Activated CD4-positive, alpha-beta T cell treated with anti-CD3 and anti-CD28 coated beads, Interleukin-2, amount 50 U/mL, for 4 hours (primary cell): ENCODE measurements at places on chromosomes 4 and X.
A peak's percentile ranks its signal among the peaks of the same experiment; 100 is the strongest.

DNA sequence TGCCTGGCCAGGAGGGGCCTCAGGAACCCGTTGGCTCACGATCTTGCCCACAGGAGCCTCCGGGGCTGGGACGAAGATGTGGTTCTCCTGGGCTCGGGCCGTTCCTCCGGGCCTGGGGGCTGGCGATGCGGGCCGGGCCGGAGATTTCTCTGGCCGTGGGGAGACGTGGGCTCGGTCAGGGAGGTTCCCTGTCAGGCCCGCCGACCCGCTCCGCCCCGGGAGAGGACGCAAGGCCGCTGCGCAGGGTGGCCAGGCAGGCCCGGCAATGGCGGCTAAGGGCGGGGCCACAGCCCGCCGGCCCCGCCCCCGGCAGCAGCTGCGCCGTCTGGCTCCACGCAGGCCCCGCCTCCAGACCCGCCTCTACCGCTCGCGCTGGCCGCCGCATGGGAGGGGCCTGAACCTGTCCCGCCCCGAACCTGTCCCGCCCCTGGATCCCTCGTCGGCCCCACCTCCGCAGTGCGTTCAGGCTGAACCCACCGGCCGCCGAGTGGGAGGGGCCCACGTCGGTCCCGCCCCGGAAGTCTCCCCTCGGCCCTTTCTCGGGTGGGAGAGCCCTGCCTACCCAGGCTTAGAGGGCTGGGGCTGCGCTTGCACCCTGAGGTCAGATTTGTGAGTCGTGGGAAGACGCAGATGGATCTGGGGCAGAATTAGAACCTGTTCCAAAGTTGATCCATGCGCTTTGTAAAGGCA is at the start of gene FAM3A:
Gene FAM3A, minus strand, starts transcription at position 267 of the 690 bp plus-strand sequence. CDS start 460 bp downstream, outside the sequence.
- DNase-seq: peak; percentile 87

GRCh38 chr4:123597586-123597985 is 201.0 kb downstream of the SPRY1 start:
- no peak for DNase-seq

DNA sequence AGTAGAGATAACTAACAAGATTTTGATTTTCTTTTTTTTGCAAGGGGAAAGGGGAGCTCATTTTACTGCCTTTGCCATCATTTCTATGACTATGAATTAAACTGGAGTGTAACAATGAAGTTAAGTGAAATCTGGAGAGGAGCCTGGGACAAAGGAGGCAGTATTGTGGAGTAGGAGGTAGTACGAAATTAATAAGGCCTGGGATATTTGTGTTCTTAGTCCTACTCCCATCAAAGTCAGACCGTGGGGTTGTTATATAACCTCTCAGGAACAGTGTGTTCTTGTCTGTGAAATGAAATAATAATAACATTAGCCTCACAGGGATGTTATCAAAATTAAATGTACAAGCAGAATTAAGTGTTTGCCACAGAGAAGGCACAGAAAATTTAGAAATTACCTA is 204.3 kb upstream of the EMCN start:
- no peak for DNase-seq

GRCh38 chrX:6813836-6814370 is 279.0 kb upstream of the VCX3A start:
- no peak for DNase-seq

DNA sequence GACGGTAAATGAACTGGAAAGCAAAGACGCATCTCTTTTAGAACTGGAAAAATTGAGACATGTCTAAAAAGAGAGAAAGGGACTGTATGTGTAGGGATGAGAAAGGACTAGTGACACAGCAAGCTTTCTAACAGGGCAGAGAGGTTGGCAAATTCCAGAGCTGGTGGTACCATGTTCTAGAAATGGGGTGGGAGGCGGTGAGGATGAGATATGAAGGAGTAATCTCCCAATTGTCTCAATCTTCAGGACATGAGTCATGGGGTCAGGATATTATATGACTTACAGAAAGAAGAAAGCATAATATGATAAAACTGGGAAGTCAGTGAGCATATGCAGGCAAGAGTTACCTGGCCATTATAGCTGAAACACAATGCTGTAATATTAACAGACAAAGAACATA is 14.2 kb downstream of the TAB3 start:
- no peak for DNase-seq

GRCh38 chrX:85017721-85018120 is 14.0 kb downstream of the APOOL start:
- no peak for DNase-seq

GRCh38 chr4:84470204-84470785 is 28.8 kb downstream of the NKX6-1 start:
- no peak for DNase-seq

DNA sequence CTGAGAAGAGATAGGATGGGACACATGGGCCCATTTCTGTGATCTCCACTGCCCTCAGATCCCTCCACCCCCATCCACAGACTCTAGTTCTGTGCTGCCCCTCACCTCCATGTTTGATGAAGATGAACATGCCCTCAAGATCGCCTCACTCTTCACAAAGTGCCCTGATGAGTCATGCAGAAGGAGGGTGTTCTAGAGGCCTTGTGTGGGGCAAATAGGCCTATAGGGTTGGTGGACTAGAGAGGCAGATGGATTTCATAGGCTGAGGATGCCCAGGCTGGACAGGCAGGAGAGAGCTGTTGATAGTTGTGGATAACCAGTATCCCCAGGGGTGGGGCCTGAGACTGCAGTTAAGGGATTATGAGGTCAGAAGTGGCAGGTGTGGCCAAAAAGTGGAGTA is at the start of gene CXorf65:
Gene CXorf65, minus strand, starts transcription at position 314 of the 400 bp plus-strand sequence. Its CDS starts 184 bp downstream, at position 130.
- DNase-seq: no peak

GRCh38 chr4:146342600-146343192 is 128.4 kb downstream of the REELD1 start:
- DNase-seq: peak; percentile 3

- DNase-seq: no peak
Observed at GRCh38 chr4:142016031-142016430, 379.6 kb downstream of the IL15 start.

DNA sequence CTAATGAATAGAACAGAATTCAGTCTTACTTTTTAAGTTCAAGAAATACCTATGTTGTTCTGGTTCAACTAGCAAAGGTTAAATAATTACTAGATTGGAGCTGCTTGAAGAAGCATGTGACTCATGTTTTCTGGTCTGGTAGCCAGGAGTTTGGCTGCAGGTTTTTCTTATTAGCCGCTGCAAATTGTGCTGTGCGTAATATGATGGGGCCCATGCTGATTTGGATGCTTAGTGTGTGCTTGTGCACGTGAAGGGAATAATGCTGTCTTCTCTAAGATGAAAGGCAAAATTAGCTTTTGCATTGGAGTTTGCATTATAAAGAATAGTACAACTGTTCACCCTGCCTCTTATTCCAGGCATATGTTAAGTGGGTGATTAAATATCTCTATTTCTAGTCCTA is 219.6 kb downstream of the SNCA start:
- DNase-seq: no peak

- no peak for DNase-seq
Observed at GRCh38 chr4:130338851-130339250, 1242.9 kb downstream of the C4orf33 start.

DNA sequence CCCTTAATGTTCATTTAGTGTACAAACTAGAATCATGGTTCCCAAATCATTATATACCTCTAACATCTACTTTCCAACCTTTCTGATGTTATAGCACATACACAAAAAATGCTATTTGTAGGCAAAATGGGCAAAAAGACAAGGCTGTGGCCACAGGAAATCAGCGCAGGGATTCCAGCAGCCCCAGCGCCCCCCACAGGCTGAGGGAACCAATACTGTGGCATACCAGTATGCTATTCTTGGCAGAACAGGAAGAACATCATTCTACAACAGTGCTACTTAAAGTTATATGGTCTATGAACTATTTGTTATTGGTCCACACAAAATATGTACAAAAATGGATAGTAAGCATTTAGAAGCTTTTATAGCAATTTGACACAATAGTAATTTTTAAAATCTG is 25.3 kb downstream of the STEEP1 start:
- DNase-seq: no peak

GRCh38 chr4:70705183-70706043 is 16.4 kb upstream of the RUFY3 start:
- DNase-seq: peak; percentile 61

DNA sequence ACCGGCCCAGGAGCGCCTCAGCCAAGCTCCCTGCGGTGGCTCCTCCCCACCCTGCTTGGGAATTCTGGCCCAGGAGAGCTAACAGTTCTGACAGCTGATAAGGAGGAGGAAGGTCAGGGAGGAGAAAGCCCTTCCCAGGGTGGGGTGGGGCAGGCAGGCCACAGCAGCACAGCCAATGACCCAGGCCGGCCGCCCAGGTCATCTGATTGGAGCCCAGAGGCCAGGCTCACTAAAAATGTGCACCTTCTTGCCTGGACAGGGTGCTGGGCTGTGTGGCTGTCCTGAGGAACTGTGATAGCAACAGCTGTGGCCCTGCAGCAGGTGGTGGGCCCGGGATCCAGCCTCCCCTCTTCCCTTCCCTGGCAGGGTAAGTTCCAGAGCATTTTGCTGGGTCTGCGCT is 17.2 kb upstream of the SH3TC1 start:
- DNase-seq: no peak

- no peak for DNase-seq
Observed at GRCh38 chr4:113603911-113604310, 157.6 kb downstream of the CAMK2D start.

DNA sequence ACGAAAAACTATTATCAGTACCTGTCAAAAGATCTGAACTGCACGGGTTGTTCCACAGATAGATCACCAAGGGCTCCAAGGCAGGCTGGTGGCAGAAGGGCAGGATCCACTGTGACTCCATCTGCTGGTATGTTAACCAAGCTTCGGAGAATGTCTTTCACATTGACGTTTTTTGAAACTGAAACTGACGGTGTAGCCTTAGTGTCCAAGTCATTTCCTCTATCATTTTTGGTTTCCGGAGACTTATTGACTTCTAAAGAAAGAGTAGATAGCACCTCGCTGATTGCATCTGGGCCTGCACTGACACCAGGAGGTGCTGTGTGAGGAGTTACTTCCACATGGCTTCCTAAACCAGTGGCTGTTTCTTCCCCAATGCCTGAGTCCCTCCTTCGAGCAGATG is 186.9 kb downstream of the LRBA start:
- DNase-seq: peak; percentile 17

DNA sequence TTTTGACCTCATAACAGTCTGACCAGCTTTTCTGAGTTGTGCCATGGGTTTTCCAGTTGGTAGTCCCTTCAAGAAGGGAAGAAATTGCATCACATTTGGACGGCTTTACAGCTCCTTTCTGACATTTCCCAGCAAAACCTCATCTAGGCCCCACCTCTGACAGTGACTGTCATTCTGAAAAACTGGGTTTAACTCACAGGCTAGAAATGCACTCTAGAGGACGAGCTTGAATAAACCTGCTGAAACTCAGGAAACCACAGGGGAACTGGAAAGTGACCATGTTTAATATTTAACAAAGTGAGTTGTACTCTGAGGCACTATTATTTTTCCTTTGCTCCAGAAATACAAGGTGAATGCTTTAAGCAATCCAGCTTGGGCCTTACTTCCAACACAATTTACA is 434.3 kb upstream of the RASGEF1B start:
- no peak for DNase-seq

- no peak for DNase-seq
Observed at GRCh38 chr4:169530048-169530447, 82.3 kb downstream of the NEK1 start.

GRCh38 chr4:15901998-15902397 is 36.5 kb downstream of the FGFBP1 start:
- no peak for DNase-seq

DNA sequence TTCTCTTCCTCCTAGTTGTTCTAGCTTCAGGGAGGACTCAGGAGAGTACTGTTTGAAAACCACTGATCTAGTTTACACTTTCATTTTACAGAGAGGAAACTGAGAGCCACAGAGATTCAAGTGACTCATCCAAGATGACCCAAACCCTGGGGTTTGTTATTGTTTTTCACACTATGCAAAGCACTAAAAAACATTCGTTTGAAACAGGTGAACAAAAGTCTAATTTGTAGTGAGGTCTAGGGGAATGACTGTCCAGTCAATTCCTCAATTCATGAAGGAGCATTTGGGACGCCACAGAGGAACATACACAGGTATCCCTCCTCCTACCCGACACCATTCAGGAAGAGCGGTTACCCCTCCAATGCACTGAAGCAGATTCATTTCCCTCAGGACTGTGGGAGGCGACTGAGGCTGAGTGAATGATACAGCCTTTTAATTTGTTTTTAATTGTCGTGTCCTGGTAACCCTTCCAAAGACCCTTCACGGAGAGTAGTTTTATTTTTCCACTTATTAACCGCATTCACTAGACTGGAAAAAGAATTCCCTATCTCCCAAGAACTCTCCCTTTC is 30.3 kb downstream of the TLR10 start:
- DNase-seq: no peak

DNA sequence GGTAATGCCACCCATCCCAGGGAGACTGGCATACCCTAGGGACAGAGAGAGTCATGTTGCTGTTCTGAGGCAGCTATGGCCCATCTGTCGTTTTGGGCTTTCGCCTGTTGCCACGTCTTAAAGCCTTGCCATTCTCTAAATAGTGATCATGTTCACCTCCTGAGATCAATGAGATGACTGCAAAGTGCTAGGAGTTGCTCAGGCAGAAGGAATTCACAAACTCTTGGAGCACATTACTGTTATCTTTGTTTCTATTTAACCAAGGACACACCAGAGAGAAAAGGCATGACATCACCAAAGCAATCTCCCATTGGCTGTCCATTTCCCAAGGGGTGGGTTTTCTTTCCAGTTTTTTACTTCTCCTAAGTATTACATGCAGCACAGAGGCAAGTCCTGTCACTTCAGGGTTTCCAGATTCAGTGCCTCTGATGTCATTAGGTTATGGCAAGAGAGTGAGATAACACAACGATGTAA is 37.1 kb upstream of the SETD7 start:
- DNase-seq: no peak

DNA sequence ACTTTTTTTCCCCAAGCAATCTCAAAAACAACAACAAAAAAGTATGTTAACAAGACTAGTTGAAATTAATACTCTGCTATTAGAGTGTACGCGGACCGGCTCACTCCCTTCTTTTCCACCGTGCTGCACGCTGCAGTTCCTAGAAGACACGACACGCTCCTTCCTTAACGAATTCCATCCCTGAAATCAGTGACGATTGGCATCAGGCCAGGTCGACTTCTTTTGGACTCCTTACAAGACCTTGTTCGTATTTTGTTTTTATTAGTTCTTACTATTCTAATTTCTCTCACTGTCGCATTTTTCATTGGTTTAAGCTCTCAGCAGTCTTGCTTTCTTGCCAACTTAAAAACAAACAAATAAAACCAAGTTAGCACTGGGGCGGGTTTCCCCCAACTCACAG is 175.8 kb upstream of the PITX2 start:
- no peak for DNase-seq

DNA sequence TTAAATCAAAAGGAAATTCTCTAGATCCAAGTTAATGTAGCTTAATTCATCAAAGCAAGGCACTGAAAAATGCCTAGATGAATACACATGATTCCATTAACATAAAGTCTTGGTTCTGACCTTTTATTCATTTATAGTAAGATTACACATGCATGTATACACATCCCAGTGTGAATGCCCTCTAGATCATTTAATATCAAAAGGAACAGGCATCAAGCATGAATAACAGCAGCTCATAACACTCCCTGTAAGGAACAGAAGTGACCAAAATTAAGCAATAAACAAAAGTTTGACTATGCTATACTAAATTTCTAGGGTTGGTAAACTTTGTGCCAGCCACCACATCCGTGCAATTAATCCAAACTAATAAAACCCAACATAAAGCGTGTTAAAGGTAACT is 511.5 kb downstream of the SPIN4 start:
- DNase-seq: no peak

- DNase-seq: no peak
Observed at GRCh38 chrX:140123446-140123845, 158.1 kb upstream of the CXorf66 start.
